ENCODE measurements at places on chromosomes 5 and 9.
A peak's percentile ranks its signal among the peaks of the same experiment; 100 is the strongest.

GRCh38 chr9:135729480-135729879 is 27.5 kb downstream of the KCNT1 start:
- DNase-seq = no peak

GRCh38 chr9:125842242-125842641 is 95.1 kb downstream of the PBX3 start:
- no peak for DNase-seq

- no peak for DNase-seq
Observed at GRCh38 chr9:71854811-71855210, 56.2 kb downstream of the ABHD17B start.

DNA sequence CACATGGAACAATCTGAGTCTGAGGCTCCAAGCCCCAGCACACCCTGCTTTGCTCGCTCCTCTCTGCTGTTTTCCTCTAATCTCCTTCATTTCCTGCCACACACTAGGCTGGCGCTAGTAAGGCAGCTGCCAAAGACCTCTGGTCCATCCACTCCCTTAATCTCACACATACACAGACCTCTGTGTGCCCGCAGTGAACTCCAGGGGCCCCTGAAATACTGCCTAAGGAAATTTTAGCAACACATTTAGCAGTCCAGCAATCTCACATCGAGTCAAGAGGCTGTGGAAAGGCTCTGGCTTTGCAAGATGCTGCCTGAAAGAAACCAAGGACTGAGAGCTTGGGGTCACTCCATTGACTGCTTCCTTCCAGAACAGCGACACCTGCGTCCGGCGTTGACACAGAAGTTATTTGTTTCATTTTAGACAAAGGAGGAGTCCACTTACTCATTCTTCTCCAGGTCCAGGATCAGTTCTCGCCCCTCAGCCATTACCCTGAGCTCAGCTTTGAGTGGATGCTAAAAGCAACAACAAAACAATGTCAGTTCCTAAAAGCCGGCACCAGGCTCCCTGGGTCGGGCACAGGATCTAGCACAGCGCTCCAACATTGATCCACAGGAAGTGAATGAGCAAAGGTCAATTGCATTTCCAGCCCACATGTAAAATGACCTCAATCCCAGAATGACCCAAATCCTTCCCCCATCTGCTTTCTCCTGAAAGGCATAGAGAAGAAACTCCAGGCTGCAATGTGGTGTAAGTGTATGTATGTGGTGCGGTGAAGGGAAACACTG is 11.5 kb downstream of the ADAM19 start:
- DNase-seq = no peak

GRCh38 chr9:133599470-133600173 is 9.6 kb downstream of the FAM163B start:
- DNase-seq = no peak

GRCh38 chr5:161535762-161536161 is 10.8 kb downstream of the GABRB2 start:
- peak; percentile 51 for DNase-seq

DNA sequence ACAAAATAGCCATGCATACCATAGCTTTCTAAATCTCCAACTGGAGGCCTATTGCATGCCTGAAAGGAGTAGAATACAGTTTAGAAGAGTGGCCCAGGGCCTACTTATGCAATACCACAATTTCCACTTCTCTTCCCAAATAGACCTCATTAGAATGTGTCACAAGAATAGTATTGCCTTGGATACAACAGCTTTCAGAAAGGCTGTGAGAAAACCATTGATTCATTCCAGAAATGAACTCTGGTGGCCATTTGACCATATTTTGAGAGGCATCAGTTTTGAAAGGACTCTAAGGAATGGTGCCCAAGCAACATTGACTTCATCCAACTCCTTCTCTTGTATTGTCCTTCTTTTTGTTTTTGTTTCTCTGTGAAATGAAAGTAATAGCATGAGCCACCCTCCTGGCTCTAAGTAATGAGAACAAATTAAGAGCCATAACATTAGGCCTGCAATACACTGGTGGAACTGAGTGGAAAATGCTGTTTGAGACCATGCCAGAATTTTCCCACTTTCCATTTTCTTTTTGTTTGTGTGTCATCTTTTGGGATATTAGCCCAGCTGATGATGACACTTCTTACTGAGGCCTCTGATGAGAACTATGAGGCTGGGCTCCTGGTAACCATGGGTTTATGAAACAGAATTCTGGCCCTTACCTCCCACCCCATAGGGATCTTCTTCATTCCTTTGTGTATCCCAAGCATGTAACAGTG is 90.2 kb downstream of the TMEM174 start:
- DNase-seq = no peak

GRCh38 chr5:139392678-139393496 is 2.0 kb downstream of the PROB1 start:
- DNase-seq = peak; percentile 94

- DNase-seq = no peak
Observed at GRCh38 chr5:142572006-142572405, 113.9 kb downstream of the FGF1 start.

DNA sequence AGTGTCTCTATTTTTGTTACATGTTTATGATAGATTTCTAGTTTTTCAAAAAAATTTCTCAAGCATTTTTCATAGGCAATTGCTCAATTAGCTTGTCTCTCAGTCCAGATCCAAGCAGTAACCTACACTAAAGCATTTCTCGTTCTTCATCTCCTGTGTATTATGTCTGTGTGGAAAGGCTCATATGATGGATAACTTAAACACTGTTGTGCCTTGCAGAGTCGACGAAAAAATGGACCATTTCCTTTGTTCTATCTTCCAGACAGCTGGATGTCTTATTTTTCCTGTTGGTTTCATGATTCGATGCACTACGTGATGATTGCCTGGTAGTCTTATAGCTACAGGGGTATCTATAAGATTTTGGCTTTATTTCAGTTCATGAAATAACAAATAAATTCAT is 347.8 kb downstream of the TRPM3 start:
- DNase-seq = no peak

DNA sequence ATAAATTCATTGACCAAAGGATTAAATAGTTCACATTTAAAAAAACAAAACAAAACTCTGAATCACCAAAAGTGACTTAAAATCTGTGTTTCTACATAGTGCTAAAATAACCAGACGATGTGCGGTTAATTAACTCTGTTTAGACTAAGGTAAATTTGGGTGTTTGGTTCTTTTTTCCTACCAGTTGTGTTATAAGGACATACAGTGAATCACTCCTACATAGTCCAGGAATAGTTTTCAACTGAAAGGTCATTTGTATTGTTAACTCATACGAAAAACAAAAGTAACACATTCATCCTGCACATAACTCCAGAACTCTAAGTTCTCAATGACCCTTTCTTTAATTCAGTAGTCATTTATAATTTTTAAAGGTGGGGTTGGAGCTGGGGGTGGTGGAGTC is 203.7 kb downstream of the GLIS3 start:
- DNase-seq = no peak

DNA sequence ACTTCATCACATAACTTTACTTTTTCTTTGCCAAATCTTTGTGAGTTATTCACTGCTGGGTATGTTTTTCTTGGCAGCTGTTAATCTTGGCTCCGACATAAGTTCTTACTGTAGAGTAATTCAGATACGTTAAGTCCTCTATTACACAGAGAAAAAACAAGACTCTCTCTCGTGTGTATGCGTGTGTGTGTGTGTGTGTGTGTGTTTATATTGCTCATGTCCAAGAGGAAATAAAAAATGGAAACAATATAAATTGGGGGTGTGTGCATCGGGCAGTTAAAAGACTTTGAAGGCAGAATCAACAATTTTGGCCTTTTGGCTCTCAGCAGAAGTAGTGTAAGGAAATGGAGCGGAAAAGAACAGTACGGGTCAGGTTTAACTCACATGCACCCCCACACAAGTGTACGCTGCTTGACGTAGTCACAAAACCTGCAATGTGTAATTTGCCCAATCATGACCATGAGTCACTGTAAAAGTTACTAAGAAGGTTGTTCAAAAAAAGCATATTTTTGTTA is 67.2 kb upstream of the IFNE start:
- DNase-seq = no peak

DNA sequence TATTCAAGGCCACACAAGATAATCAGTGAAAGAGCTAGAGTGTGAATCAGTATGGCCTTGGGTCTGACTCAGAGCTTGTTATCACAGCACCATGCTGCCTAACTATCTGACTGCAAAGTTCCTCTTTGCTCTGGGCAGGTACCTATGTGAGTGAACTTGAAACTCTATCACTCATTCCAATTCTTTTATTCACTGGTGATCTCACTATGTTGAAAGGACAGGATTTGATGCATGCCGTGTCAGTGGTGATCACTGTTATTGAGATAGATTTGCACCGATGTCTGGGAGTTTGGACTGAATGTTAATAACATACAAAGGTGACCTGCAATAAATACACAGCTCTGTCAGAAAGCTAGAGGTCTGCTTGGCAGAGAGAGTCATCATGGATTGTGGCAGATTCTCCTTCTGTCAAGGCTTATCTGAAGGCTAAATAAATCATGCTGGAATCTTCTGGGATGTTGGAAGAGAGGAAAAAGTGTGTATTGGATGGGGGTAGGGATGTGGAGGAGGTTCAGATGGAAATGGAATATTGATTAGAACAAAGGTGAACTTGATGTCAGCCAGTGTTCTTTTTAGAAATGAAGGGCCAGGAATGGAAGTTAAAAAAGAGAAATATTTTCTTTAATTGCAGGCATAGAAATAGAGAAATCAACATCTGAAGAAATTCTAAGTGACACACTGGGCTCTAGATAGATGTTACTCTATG is 91.8 kb upstream of the TNC start:
- no peak for DNase-seq

DNA sequence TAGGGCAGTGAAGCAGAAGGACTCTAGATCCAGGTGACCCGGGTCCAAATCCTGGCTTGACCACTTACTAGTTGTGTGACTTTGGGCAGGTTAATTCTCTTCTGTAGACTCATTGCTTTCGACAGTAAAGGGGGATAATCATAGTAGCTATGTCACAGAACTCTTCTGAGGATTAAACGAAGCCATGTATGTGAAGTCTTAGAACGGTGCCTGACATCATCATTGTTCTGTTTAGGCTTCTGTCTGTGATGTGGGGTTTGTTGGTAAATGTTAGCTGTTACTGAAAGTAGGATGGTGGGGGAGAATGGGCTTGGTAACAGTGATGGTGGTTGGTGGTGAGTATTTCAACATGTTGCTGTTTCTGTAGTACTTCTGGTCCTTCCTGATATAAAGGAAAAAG is 73.7 kb downstream of the MAP1B start:
- no peak for DNase-seq

Data from GM23338 (cell line).